Thoracic aorta endothelial cell (primary cell): ENCODE measurements at places on chromosomes 13 and 19. TPM values are rescaled to one million over a fixed set of nuclear protein-coding genes. Genes with fewer than 3 reads are reported as not detected.

ZNF587B gene
- 23.7 and 48.5 TPM in 2 replicates for total RNA-seq

NOVA2 gene
- total RNA-seq: 8.5 and 16.4 TPM in 2 replicates

GRK1 gene
- total RNA-seq: under 0.01 TPM in 1 of 2 replicates, not detected in the other

ZNF730 gene
- total RNA-seq: 2.8 and 3.4 TPM in 2 replicates

AZU1 gene
- total RNA-seq: not detected in 2 replicates

GPR12 gene
- total RNA-seq: not detected in 2 replicates

FLT1 gene
- 181 and 268 TPM in 2 replicates for total RNA-seq

SLC7A9 gene
- total RNA-seq: not detected in 2 replicates

MEIS3 gene
- total RNA-seq: not detected in 2 replicates
